ENCODE measurements at places on chromosomes 16 and 17.

DNA sequence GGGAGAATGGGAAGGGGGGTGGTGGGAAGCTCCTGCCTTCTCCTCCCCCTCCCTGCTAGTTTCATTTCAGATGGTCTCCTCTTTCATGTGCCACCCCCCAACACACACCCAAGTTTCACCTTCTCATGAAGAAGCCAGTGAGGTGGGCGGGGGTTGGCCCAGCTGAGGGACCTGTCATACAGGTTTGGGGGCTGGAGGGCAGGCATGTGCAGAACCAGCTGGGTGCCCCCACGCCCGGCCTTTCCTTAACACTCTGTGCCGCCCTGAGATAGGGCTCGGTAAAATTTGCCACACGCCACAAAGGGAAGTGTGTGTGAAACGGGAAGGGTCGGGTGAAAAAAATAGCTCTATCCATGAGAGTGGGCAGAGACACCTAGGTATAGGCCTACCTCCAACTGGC, 57.4 kb downstream of the PIPOX start:
- H3K36me3 ChIP-seq, result peaks cover 89% of the 10 kb centered on the region
- DNase-seq, result no peak
- no peak overlapping the region for H3K27ac ChIP-seq
- no peaks in the 10 kb centered on the region for H3K27me3 ChIP-seq
- peaks cover 49% of the 10 kb centered on the region for H3K4me1 ChIP-seq
- no peak overlapping the region for H3K4me3 ChIP-seq

DNA sequence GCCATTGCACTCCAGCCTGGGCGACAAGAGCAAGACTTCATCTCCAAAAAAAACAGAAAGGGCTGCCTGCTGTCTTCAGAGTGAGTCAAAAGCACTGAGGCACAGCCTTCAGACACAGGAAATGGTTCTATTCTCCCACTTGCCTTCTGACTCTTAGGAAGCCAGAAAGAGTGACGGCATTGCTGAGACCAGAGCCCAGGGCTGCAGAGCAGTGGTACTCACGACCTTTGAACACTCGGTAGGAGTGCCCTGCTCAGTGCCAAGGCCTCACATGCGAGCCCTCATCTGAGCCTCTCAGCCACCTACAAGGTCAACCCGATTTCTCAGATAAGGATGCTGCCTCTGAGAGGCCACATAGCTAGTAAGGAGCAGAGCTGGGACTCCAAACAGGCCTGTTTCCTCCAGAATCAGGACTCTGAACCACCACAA, 3.5 kb upstream of the ITGAE start:
- peaks cover 59% of the 10 kb centered on the region for H3K36me3 ChIP-seq
- no peak overlapping the region for H3K4me3 ChIP-seq
- DNase-seq, result no peak
- no peaks in the 10 kb centered on the region for H3K27me3 ChIP-seq

- H3K4me1 ChIP-seq, result no peaks in the 10 kb centered on the region
- DNase-seq, result no peak
- no peaks in the 10 kb centered on the region for H3K36me3 ChIP-seq
- no peaks in the 10 kb centered on the region for H3K27me3 ChIP-seq
- no peak overlapping the region for H3K4me3 ChIP-seq
- no peak overlapping the region for H3K27ac ChIP-seq
Observed at GRCh38 chr16:7351610-7352510, 19.2 kb downstream of the RBFOX1 start.

GRCh38 chr16:77227745-77228144, 28.5 kb downstream of the SYCE1L start:
- H3K36me3 ChIP-seq, result no peaks in the 10 kb centered on the region
- H3K27me3 ChIP-seq, result no peaks in the 10 kb centered on the region
- no peak for DNase-seq
- H3K4me3 ChIP-seq, result no peak overlapping the region
- no peak overlapping the region for H3K27ac ChIP-seq

DNA sequence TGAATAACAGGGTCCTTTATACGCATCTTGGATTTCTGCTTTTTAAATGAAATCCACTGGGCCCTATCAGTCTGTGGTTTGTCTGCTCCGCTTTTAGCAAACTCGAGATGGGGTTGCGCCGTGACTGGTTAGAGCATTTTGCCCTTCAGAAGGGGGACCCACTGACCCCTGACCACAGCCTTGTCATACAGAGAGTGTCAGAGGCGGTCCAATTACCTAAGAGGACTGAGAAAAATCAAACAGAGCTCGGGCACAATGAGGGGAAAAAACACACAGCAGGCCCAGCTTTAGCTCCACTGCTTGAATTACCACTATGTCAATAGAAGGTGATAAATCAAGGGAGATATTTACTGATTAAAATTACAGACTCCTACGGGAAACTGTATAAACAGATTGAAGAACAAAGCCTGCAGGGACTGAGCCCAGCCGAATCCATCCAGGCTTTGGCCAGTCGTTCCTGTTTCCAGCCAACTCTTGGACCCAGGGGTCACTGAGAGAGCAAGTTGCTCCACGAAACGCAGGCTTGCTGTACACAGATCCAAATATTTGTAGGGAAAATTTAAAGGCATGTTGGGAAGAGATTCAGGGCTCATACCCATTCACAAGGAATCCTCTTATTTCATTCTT, 131.9 kb upstream of the ZFHX3 start:
- DNase-seq, result no peak
- H3K27me3 ChIP-seq, result peaks cover 54% of the 10 kb centered on the region
- H3K4me3 ChIP-seq, result no peak overlapping the region
- H3K36me3 ChIP-seq, result no peaks in the 10 kb centered on the region
- H3K4me1 ChIP-seq, result peaks cover 13% of the 10 kb centered on the region

- no peak overlapping the region for H3K27ac ChIP-seq
- no peaks in the 10 kb centered on the region for H3K36me3 ChIP-seq
- no peak for DNase-seq
- H3K27me3 ChIP-seq, result no peaks in the 10 kb centered on the region
- H3K4me1 ChIP-seq, result peaks cover 27% of the 10 kb centered on the region
- H3K4me3 ChIP-seq, result no peak overlapping the region
Observed at GRCh38 chr16:49601576-49601975, 228.0 kb downstream of the C16orf78 start.

GRCh38 chr17:28970879-28971278, 19.6 kb upstream of the PHF12 start:
- no peak for DNase-seq
- peaks cover 72% of the 10 kb centered on the region for H3K4me1 ChIP-seq
- no peak overlapping the region for H3K27ac ChIP-seq

DNA sequence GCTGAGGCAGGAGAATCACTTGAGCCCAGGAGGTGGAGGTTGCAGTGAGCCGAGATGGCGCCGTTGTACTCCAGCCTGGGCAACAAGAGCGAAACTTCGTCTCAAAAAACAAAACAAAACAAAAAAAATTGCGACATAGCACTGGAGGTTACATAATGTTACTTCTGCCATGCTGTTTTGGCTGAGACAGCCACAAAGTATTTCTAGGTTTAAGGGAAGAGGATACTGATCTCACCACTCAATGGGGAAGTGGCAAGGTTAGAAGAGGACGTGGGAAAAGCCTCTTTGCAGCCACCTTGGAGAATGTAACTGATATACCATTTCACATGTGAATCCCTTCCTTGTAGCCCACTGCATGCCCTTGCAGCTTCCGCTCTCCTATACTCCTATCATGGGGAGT, 131.2 kb upstream of the NLRP1 start:
- no peaks in the 10 kb centered on the region for H3K36me3 ChIP-seq
- no peak for DNase-seq
- no peak overlapping the region for H3K4me3 ChIP-seq
- no peaks in the 10 kb centered on the region for H3K4me1 ChIP-seq
- H3K27ac ChIP-seq, result no peak overlapping the region

- H3K27ac ChIP-seq, result no peak overlapping the region
- no peaks in the 10 kb centered on the region for H3K4me1 ChIP-seq
- H3K27me3 ChIP-seq, result no peaks in the 10 kb centered on the region
- no peaks in the 10 kb centered on the region for H3K36me3 ChIP-seq
Observed at GRCh38 chr16:69613378-69614154, 47.8 kb downstream of the NFAT5 start.

- peaks cover 14% of the 10 kb centered on the region for H3K36me3 ChIP-seq
- H3K27ac ChIP-seq, result peak overlapping the region; percentile 88
- H3K27me3 ChIP-seq, result no peaks in the 10 kb centered on the region
- peaks cover 16% of the 10 kb centered on the region for H3K4me1 ChIP-seq
Observed at GRCh38 chr16:2912330-2913199, 834 bp downstream of the FLYWCH1 start.

GRCh38 chr17:50498021-50498874, 10.0 kb upstream of the MYCBPAP start:
- no peaks in the 10 kb centered on the region for H3K36me3 ChIP-seq
- H3K4me1 ChIP-seq, result no peaks in the 10 kb centered on the region
- no peak overlapping the region for H3K4me3 ChIP-seq
- DNase-seq, result no peak
- no peaks in the 10 kb centered on the region for H3K27me3 ChIP-seq

DNA sequence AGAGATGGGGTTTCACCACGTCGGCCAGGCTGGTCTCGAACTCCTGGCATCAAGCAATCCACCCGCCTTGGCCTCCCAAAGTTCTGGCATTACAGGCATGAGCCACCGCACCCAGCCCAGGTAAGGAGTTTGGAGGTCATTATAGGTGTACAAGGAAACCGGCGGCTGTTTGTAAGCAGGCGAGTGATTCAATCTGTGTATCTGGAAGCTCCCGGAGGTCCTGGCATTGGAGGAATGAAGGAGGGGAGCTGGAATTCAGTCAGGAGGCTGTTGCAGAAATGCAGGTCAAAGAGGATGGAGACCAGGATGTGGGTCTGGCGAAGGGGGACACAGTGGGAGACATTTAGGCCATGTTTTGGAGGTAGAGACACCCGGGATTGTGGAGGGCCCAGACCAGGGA, 18.8 kb downstream of the CDC42EP4 start:
- H3K27me3 ChIP-seq, result no peaks in the 10 kb centered on the region
- no peak overlapping the region for H3K4me3 ChIP-seq
- no peak for DNase-seq
- peaks cover 21% of the 10 kb centered on the region for H3K36me3 ChIP-seq

DNA sequence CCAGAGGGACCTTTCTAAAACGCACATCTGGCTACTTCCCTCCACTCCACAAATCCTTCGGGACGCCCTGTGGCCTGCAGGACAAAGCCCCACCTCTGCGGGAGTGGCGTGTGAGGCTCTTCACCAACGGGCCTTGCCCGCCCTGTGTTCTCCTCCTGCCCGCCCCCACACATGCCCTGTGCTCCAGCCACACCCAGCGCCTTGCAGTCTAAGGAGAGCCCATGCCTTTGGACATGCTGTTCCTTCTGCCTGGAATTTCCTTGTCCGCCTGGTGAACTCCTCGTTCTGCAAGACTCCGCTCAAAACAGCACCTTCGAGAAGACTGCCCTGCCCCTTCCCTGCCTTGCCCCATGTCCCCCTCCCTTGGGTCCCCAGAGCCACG, 7.4 kb downstream of the ELOB start:
- H3K4me3 ChIP-seq, result no peak overlapping the region
- H3K27ac ChIP-seq, result no peak overlapping the region
- DNase-seq, result no peak
- no peaks in the 10 kb centered on the region for H3K27me3 ChIP-seq

GRCh38 chr17:16107165-16107770, 107.6 kb downstream of the TTC19 start:
- H3K27ac ChIP-seq, result no peak overlapping the region
- peaks cover 9% of the 10 kb centered on the region for H3K36me3 ChIP-seq
- DNase-seq, result no peak
- no peaks in the 10 kb centered on the region for H3K4me1 ChIP-seq

GRCh38 chr17:1122533-1123392, 57.0 kb downstream of the ABR start:
- H3K36me3 ChIP-seq, result peaks cover 61% of the 10 kb centered on the region
- no peak for DNase-seq
- H3K27ac ChIP-seq, result no peak overlapping the region
- H3K4me1 ChIP-seq, result peaks cover 52% of the 10 kb centered on the region

GRCh38 chr17:43871946-43872690, 25.1 kb downstream of the CD300LG start:
- H3K4me1 ChIP-seq, result no peaks in the 10 kb centered on the region
- no peak for DNase-seq
- H3K27me3 ChIP-seq, result no peaks in the 10 kb centered on the region
- no peak overlapping the region for H3K27ac ChIP-seq
- H3K36me3 ChIP-seq, result peaks cover 15% of the 10 kb centered on the region
- H3K4me3 ChIP-seq, result no peak overlapping the region

DNA sequence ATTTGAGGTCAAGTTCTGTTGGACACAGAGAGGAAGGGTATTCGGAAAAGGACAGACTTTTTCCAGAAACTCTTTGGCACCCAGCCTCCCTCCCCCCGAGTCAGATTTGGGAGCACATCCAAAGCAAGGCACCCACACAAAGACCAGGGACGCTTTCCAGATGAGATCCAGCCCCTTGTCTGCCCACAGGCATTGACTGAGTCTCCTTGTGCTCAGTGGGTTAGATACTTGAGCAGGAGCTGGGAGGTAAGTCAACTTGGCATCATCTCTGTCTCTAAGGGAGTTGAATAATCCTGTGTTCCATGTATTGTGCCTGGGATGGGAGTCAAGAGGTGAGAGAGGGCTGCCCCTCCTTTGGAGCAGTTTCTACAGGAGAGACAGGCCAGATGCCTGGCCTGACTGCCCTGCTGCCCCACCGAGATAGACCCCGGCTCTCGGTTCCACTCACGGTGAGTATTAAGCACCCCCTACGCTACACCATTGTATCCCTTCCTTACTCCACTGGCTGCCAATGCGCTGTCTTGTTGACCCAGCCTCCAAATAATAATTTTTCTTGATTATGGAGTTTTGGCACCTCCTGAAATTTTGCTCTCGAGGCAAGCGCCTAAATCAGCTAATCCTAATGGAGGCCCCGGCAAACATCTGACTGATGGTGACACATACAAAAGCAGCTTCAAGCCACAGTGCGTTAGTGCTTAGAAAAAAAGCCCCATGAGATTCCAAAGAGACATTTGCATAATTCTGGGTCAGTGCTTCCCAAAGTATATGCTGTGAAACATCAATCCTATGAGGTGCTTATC, 29.6 kb upstream of the MAP3K14 start:
- peak overlapping the region; percentile 7 for H3K27ac ChIP-seq
- DNase-seq, result peak; percentile 26

GRCh38 chr16:14510939-14511799, 118.9 kb downstream of the PARN start:
- H3K36me3 ChIP-seq, result no peaks in the 10 kb centered on the region
- no peak for DNase-seq
- H3K4me1 ChIP-seq, result no peaks in the 10 kb centered on the region
- H3K27ac ChIP-seq, result no peak overlapping the region

Measured in spinal cord (tissue), 10 donors.